ENCODE measurements at places on chromosomes 1 and 21.

- no peak for DNase-seq
These were observed 244.4 kb downstream of the AKT3 start for GRCh38 chr1:243605604-243606003.

DNA sequence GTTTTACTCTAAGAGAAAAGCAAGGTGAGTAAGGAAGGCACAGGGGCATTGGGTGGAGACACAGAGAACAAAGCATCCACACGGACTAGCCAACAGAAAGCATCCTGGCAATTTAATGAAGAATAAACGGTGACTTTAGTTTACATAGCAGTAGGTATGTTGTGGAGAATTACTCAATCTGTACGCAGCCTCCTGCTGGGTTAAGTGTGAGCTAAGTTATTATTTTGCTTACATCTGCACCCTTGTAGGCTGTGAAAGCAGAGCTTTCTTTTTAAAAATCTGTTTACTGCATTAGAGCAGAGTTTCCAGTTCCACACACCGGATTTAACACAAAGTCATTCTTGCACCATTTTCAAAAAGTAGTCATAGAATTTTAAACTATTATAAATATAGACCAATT lies 144.5 kb downstream of the AKT3 start:
- DNase-seq, result no peak

- peak; percentile 25 for DNase-seq
These were observed 105.1 kb upstream of the PDE4B start for GRCh38 chr1:65687428-65688214.

DNA sequence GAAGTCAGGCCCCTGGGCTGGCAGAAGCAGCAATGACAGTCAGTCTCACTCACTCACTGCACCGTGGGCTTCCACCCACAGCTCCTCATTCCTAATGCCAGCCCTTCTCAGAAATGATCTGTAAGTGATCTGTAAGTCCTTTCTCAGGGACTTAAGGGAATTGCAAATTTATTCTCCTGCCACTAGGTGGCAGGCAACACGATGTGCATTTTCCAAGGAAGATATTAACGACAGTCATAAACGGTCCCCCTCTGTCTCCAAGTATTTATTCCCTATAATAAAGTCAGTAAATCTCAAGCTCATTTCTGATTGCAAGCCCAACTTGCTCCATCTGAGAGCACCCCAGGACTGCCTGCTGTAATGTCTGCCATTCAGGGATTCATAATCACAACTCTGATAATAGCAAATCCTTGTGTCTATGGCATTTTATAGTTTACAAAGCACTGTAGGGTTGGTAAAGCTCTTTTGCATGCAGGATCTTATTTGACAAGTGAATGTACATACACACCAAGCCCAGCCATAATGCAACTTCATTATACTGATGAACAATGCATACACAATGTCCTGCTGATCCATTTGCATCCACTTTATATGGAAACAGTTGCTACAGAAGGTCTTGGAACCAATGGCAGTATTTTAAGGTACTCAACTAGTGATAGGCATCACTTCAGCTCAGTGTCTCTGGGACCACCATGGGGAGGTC lies 380.5 kb upstream of the CAMK1G start:
- no peak for DNase-seq

DNA sequence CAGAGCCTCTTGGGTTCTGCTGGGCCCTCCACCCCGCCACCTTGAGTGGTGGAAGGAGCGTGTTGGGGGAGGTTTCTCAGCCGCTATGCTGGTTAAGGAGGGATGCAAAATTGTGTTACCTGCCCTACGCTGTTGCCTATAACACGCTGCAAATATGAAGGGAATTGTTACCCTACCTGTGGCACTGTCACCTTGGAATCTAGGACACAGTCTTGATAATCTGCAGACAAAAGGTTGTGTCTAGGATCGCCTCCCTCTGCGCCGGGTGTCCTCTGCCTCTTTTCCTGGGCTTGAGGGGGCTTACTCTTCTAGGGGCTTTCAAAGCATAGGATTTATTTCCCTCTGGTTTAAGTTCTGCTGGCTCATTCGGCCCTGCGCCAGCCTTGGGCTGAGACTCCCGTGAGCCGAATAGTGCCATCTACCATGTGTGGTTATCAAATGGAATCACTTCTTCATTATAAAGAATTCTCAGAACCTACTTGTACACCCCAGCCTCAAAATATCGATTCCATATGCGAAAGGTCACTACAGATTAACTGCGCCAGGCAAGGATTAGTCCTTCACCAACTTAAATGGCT lies 697 bp downstream of the SLC22A15 start:
- DNase-seq, result no peak

DNA sequence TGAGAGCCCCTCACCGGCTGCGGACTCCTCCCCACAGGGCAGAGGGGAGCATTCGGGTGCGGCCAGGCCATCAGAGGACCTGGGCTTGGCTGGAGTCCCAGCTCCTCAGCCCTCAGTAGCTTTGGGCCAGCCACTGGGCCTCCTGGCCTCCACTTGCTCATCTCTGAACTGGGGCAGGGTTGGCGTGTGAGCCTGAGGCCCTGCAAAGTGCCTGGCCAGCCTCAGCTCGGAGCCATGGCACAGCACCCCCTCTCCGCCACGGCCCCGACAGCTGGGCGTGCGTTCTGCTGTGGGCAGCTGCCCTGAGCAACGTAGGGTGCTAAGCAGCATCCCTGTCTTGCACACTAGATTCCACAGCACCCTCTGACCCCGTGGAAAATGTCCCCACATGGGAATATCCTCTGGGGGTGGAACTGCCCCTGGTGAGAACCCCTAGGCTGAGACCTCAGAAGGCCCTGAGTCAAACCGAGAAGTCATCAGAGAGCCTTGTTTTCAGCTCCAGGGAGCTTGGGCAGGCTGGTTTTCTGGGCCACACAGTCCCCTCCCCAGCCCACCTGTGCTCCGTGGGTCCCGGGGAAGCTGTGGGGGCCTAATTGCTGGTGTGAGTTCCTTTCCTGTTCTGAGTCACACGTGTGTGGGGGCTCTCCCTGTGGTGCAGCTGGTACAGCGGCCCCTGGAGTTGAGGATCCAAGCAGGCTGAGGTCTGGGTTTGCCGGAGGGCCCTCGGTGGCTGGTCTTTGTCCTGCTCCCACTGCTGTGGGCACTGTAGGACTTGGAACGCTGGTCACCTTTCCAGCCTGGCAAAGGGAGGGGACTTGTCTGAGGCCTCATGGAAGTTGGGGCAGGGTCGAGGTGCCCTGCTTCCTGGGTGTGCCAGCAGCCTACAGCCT lies 24.5 kb downstream of the TP73 start:
- DNase-seq, result no peak

DNA sequence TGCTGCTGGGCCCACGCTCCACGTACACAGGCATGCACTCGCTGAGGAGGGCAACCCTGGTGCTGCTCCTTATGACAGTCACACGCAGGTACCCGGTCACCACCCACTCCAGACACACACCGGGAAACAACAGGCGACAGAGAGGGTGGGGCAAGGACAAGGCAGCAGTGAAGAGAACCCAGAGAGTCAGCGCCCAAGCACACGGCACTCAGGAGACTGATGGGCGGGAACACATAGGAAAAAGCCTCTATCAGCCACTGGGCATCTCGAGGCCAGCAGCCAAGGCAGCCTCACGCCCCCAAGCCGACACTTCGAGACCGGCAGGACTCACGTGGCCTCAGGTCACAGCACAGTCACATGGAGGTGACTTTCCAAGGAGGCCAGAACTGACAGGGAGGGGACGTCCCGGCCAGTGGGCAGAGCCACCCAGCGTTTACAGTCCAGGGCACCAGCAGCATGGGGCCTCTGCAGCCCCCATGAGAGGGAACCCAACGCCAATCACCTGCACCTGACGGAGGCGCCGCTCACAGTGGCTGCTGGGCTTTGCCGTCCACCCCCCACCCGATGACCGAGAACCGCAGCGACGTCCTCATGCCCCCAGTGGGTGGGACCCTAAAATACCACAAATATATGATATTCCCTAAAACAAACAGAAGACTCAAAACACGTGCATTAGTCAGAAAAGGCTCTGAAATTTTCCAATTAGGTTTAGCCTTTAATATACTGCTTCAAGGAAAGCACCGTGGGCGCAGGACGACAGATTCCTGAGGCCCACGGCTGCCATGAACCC lies 19.7 kb downstream of the PTTG1IP start:
- no peak for DNase-seq

DNA sequence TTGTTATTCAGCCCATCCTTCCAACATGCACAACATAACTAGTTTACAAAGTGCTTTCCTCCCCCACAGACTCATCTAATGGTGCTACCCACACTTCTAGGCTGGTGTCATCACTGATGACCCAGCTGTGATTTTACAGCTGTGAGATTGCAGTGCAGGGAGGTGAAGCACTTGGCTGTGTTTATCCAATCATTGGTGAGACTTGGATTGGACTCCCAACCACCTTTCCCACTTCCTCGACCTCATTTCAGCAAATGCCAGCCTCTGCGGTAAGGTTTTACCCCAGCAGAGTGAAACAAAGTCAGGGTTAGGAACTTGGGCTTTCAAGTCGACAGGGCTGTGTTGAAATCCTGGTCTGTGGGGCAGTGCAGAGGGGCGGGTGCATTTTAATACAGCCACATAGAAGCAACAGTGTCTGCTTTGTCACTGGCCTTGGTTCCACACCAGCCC lies 22.1 kb downstream of the ECHDC2 start:
- DNase-seq, result no peak

GRCh38 chr1:89945852-89946476 lies 48.9 kb upstream of the ZNF326 start:
- no peak for DNase-seq

- DNase-seq, result no peak
These were observed 101.5 kb downstream of the KCNN3 start for GRCh38 chr1:154768456-154769125.

DNA sequence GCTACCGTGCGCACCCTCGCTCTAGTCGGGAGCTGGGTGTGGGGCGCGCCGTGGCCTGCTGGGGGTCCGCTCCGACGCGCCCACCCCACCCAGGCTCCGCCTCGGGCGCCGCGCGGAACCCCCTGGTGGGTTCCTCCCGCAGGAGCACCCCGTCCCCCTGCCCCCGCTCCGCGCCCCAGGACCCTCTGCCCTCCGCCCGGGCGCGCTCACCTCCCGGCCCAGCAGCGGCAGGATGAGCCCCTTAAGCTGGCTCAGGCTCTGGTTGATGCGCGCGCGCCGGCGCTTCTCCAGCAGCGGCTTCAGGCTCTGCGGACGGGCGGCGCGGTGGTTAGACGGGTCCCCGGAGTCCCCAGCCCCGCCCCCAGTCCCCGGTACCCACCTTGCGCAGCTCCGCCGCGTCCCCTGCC lies 319 bp downstream of the HES2 start:
- no peak for DNase-seq

GRCh38 chr1:178004926-178005391 lies 35.1 kb upstream of the SEC16B start:
- no peak for DNase-seq

GRCh38 chr1:209822706-209823105 lies 5.1 kb upstream of the UTP25 start:
- DNase-seq, result no peak

- no peak for DNase-seq
These were observed 18.1 kb downstream of the URB2 start for GRCh38 chr1:229643996-229644745.

- DNase-seq, result no peak
These were observed 108.1 kb downstream of the C1orf21 start for GRCh38 chr1:184494929-184495328.

- DNase-seq, result no peak
These were observed 35.8 kb downstream of the OLFML3 start for GRCh38 chr1:114015075-114015474.

- peak; percentile 52 for DNase-seq
These were observed at the start of gene GLIS1 for GRCh38 chr1:53739109-53739681. Gene GLIS1 (minus strand): TSS chr1:53739164. CDS start chr1:53738064, 1,100 bp downstream.

DNA sequence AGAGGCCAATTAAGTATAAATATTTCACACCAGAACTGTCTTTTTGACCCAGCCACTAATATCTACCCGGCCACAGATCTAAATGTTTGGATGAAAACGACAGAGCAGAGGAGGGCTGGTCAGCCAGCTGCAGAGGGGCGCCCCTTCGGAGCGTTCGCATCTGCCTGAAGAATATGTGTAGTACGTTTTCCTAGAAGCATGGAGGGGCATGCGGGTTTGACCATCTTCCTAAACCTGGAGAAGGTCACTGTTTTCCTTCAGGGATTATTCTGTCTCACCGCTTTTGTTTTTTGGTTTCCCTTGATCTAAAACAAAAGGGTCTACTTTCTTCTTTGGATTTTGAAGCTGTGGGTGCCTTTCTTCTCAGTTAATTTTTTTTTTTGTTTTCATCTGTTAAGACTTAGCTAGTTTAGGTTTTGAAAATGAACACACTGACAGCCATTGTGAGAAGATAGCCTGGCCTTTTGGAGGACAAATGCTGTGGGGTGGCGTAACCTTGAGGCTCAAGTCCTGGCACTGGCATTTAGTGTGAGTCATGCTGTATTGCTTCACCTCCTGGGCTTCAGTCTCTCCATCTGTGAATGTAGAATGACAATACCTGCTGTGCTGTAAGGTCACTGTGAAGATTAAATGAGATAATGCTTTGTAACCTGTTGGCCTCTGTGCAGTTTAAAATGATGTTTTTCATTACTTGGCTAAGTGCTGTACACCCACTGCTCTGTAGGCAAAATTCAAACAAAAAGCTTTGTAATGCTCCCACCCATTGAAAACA lies 74.1 kb upstream of the IRF2BP2 start:
- DNase-seq, result no peak

- DNase-seq, result no peak
These were observed 18.5 kb upstream of the TBX15 start for GRCh38 chr1:119006406-119007279.

DNA sequence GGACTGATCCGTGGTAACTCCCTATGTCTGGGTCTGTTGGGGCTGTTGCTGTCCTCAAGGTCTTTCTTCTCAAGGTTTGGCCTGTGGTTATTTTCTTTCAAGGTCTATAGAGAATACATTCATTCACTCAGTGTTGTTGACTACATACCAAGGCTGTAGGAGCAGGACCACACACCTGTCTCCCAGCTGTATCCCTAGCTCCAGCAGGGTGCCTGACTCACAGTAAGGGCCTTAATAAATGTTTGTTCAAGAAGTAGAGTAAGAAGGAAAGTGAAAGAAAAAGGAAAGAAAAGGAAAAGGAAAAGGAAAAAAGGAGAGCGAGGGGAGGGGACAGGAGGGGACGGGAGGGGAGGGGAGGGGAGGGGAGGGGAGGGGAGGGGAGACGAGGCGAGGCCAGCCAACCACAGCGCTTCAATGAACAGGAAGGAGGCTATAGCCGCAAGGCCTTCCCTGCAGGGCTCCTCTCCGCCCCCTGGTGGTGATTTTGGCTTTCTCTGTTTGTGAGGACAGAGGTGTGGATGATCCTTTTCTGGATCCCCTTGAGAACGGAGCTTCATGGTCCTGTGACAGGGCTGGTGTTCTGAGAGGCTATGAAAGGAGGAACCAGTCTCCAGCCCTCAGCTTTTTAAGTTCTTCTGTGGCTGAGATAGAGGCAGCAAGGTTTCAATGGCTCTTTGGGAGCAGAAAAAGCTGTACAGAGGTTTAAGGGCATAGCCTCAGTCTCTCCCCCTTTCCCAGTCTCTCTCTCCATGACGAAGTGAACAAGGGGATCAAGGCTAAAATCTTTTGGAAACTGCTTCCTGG lies 30.6 kb upstream of the LCE5A start:
- no peak for DNase-seq

- DNase-seq, result no peak
These were observed 248.3 kb upstream of the NEGR1 start for GRCh38 chr1:72530646-72531045.
